ENCODE measurements at places on chromosomes 2 and 18. TPM values are rescaled to one million over a fixed set of nuclear protein-coding genes. Genes with fewer than 3 reads are reported as not detected.

GRCh38 chr2:204545861-204546735 lies 823 bp downstream of the PARD3B start:
- DNase-seq: peak; percentile 70

GRCh38 chr2:10935366-10935918 lies 23.7 kb downstream of the KCNF1 start:
- DNase-seq: no peak

GRCh38 chr2:191740016-191740419 lies 62.1 kb downstream of the NABP1 start:
- DNase-seq: no peak

GRCh38 chr2:195575879-195576401 lies 81.1 kb upstream of the SLC39A10 start:
- DNase-seq: no peak

DNA sequence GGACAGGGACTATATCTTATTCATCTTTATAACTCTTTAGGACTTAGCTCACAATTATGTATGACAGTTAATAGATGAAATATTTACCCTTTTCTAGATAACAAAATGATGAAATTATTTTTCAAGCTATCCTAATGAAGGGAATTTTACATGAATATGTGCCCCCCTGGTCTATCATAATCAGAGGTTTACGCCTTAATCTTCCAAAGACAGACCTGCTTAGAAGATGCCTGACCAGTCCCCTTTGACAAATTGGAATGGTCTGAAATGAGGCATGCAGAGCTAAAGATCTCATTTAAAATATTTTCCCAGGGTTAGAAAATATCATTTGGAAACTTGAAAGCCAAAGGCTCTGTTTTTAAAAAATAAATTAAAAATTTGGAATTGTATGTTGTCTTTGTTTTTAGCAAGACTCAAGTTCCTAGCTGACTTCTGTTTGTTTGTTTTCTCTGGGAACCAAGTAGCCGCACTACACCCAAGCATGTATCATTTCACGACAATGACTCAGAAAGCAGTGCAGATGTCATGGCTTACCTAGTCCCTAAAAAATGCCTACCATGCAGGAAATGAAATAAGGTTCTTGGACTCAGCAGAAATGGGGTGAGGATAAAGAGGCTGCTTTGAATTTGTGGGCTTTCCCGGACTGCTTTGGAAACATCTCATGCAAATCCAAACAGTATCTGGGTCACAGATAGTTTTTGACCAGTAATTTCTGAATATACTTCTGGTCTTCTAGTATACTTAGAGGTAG lies 162.1 kb downstream of the ZEB2 start:
- no peak for DNase-seq

DNA sequence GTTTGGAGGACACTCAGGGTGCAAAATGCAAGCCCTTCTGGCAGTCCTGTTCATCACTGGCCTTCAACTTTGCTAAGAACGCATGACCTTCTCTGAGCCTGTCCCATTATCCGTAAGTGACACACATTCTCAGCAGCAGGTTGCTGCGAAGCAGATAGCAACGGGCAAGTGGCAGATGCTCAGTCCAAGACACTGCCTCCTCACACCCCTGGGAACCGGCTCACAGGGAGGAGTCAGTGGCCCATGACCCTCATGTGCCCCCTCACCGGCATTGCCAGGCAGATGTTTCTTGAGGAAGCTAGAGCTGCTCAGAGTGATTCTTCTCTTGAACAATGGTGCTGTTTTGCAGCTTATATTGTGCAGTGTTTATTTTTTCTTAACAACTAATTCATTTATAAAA lies 737.2 kb upstream of the HS6ST1 start:
- DNase-seq: no peak

DNA sequence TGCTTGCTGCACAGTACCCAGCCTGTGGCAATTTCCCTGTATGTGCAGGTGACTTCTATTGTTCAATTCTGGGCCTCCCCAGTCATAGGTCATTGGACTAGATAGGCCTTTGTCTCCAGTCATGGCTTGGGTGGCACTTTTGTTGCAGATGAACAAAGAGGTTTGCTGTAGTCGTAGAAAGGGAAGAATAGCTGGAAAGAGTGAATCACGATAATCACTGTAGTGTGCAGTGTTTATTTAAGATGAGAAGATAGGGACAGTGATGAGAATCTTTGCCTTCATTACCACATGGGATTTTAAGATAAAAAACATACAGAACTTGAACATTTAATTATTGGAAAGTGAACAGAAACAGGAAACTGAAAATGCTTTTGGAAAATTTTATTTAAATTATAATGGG lies 156.1 kb upstream of the CYRIA start:
- DNase-seq: no peak

GRCh38 chr18:46040747-46041104 lies 31.3 kb downstream of the PSTPIP2 start:
- no peak for DNase-seq

GRCh38 chr18:6917072-6917471 lies 187.6 kb downstream of the ARHGAP28 start:
- no peak for DNase-seq

GRCh38 chr2:1750933-1751766 lies 6.8 kb upstream of the PXDN start:
- peak; percentile 54 for DNase-seq

- DNase-seq: no peak
Observed at GRCh38 chr2:181680055-181680936, at the start of gene NEUROD1. Gene NEUROD1, minus strand, starts transcription at chr2:181680517. Its CDS starts 1,657 bp downstream, at chr2:181678860.

DNA sequence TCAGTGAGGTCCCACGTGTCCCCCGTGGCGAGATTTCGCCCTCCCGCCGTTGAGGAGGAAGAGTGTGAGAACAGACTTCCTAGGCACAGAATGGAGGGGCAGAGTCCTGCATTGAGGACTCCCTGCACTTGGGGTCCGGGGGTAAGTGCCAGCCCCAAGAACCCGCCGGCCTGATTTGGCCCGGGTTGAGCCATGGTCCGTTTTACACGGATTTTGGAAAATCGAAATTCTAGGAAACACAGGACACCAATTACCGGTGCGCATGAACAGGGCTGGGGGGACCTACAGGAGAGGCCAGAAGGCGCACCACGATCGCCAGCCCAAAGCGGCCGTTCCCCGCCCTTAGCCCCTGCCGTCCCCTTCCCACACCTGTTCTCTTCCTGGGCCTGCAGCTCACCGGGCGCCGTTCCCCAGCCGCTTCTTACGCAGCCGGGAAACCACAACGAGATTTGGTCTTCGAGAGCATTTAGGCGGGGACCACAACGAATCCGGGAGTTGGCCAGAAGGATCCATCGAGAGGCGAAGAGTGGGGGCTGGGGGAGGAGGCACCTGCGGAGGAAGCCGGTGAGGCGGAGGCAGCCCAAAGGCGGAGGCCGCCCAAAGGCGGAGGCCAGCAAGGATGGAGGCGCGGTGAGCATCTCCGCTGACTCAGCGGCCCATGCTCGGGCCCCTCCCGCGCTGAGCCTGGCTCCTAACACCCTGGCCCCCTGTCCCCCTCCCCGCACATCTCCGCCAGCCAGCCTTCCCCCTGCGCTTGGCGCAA lies 464 bp upstream of the TLX2 start:
- no peak for DNase-seq

DNA sequence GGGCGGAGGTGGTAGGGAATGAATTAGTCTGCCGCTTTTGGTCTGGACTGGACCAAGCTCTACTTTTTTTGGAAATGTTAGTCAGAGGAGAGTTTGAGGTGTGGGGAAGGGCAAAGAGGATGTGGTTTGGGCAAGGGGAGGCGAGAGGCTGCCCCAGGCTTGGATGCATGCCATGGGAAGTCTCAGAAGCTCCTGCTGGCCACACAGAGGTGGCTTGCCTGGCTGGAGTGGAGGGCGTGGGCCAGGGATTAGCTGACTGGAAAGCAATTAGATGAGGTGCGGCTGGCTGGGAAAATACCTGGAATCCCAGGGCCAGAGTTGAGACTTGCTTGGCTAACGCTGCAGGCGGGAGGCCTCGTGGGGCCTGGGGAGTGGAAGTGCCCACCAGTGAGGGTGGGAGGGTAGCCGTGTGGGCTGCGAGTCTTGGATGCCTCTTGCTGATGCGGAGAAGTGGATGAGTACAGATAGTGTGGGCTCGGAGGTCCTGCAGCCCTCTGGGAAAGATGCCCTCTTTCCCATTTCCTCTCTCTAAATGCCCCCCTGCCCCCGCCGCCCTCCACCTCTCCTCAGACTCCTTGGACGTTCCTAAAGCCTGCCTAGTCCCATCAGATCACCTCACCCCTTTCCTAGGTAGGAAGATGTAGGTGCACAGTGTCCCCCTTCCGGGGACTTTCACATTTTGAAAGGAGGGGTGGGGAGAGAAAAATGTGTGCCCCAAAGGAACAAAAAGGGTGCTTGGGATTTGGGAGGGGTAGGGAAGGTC lies 117.6 kb downstream of the SMAD7 start:
- DNase-seq: peak; percentile 68

DNA sequence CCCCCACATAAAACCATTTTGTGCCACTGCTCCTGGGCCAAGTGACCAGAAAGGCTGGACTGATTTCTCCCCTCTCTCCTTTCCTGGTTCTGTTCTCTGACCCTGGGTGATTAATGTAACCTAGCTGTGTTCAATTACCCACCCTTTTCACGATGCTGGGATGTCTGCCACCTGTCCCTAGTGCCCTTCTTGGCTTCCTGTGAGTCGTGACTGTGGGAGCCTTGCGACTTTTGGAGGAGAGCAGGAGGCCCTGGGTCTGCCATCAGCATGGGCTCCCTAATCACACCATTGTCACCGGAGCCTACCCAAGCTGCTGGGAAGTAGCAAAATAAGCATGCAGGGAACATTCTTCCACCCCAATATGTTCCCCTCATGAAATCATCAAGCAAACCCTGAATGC lies 38.3 kb downstream of the SRSF7 start:
- DNase-seq: no peak

GRCh38 chr2:102841107-102841840 lies 79.4 kb downstream of the TMEM182 start:
- peak; percentile 27 for DNase-seq

GRCh38 chr18:3554811-3555427 lies 104.9 kb downstream of the TGIF1 start:
- DNase-seq: no peak

DSC2 gene
- total RNA-seq: 177 TPM

PLGLB2 gene
- not detected for total RNA-seq

CAPN14 gene
- total RNA-seq: 0.09 TPM

Data from left colon (tissue), 2 donors.